SK-N-MC (cell line): ENCODE measurements at places on chromosomes 4 and X.
A peak's percentile ranks its signal among the peaks of the same experiment; 100 is the strongest.

DNA sequence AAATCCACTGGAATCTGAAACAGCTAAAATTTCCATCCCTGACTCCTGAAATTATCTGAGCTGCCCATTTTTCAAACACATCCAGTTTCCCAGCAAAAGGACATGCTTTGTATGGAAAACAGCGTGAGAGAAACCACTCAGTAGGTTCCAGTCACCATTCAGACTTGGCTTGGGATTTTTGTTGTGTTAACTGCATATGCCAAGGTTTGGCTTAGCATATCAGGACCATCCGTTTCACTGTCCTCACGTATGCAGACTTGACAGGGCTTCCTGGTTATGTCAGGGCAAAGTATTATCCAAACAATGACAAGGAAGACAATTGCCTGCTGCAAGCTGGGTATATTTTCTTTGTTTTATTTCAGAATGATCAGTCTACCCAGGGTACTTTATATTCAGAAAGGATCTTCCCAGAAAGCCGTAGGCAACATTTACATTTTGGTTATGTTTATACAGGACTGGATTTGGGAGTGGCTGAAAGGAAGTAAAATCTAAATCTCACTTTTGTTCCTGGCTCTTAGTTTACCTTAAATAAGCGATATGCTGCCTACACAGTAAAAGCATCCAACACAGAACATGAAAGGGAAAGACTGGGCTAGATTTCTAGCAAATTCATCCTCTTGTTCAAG, 41.3 kb upstream of the CCKAR start:
- no peak for DNase-seq

- DNase-seq = no peak
Measured at GRCh38 chrX:100606753-100607152, 22.0 kb downstream of the TNMD start.

- DNase-seq = no peak
Measured at GRCh38 chr4:88143504-88143903, 14.9 kb downstream of the ABCG2 start.

DNA sequence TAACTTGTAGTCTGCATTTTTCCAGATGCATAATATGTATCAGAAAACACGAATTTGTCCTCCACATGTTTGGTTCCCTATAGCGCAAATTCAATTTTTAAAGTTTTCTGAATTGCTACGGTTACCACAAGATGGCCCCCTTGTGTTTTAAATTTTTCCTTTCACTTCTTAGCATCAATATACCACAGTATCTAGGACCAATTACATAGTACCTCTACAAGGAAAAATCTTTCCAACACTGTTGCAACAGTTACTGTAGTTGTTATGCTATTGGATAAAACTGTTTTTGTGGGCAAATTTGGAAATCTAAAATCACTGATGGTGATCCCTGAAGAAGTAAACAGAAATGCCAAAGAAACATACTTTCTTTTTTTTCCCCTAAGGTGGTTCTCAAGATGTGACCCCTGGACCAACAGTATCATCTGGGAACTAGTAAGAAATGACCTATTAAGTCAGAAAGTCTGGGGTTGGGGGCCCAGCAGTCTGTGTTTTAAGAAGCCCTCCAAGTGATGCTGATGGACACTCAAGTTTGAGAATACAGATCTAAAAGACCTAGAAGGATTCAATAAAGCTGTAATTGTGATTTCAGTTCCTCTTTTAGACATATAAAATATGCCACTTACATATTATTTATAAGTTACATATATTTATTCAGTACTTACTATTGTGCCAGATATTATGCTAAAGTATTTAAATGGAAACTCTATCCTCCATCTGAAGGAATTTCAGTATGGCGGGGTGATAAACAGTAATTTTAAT, 3.1 kb downstream of the ZGRF1 start:
- peak; percentile 6 for DNase-seq

- no peak for DNase-seq
Measured at GRCh38 chr4:79272126-79272525, 53.7 kb downstream of the NAA11 start.

DNA sequence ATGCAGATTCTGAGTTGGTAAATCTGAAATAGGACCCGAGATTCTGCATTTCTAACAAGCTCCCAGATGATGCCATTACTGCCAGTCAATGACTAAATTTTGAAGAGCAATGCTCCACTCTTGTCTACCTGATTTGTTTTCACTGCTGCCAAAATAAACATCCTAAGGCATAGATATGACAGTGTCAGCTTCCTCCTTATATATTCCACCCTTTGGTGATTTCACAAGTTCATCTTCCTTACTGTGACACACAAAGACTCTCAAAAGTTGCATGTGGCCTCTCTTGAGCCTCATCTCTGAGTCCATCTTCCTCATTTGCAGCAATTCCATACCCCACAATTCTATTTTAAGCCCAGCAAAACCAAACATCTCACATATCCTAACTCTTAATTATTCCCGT, 110.9 kb downstream of the FBXW7 start:
- DNase-seq = no peak

DNA sequence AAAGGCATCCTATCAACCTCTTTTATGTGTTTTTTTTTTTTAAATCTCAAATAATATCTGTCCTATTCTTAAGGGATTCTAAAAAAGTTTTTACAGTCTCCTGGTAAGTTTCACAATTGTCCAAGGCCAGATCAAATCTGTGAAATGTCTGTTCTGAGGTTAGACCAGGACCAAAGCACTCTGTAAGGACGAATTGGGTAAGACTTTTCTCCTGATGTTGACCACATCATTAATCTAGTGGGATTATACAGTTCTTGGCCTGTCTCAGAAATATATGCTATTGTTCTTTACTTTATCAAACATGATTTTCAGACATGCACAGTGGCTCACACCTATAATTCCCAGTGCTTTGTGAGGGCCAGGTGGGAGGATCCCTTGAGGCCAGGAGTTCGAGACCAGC, 45.8 kb upstream of the TMEM131L start:
- DNase-seq = no peak

GRCh38 chr4:41215155-41215554, 813 bp upstream of the APBB2 start:
- no peak for DNase-seq

DNA sequence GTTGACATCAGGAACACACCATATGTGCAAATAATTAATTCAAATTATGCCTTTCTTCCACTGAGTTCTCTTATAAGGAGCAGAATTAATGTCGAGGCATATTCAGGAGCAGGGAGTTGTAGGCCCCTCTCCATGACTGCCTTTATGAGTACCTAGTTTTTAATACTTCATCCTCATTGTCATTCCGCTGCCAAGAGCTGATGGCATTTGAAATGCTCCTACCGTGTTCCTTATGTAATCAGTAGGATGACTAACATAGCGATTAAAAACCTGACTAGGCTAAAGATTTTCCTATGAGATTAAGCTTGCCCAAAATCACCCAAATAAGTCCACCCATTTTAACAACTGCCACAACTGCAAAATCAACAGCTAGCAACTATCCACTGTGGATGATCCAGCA, 220.6 kb downstream of the DHX15 start:
- no peak for DNase-seq

DNA sequence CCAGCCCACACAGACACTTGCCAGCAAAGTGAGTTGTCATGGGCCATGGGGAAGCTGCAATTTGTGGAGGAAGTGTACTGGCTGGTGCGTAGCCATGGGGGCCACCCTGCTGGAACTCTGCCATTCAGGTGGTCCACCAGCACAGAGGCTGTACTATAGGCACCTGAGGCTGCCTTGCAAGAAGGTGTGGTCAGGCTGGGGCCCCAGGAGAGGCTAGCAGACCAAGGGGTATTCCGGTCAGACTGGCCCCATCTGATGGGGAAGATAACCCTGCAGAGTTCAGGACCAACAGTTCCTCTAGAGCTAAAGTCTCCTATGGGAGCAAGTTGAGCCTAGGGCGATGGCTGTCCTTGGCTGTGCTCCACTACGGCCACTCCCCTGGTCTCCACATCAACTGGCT, 136.1 kb downstream of the DCAF12L2 start:
- no peak for DNase-seq

GRCh38 chr4:123298261-123298660, 98.3 kb upstream of the SPRY1 start:
- no peak for DNase-seq

GRCh38 chrX:132961511-132961910, 3.1 kb upstream of the HS6ST2 start:
- no peak for DNase-seq

GRCh38 chrX:39773150-39773549, 324.6 kb downstream of the BCOR start:
- no peak for DNase-seq

GRCh38 chrX:96689991-96690390, 5.3 kb downstream of the DIAPH2 start:
- no peak for DNase-seq

DNA sequence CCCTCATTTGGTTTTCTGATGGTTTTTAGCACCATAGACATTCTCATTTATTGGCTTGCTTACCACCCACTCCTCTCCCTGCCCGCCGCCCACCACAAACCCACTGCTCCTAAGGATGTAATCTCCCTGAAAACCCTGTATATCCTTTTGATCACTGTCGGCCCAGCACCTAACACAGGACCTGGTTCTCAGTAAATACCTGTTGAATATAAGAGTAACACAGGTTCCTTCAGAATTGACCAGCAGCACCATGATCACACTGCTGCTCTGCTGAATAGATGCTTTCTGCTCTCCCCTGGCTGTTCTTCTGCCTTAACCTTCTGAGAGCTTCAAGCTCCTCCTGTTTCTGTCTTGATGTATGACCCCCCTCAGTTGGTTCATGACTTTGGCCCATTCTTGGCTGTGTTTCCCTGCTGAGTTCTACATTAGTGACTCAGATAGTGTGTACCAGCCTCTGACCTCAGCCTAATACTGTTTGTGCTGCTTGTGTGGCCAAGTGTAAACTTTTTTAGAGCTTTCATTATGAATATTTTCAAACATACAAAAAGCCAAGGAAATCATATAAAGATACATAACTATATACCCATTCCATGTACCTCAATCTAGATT, 265.3 kb downstream of the FRMPD4 start:
- no peak for DNase-seq

- DNase-seq = no peak
Measured at GRCh38 chr4:107931775-107932321, 499 bp downstream of the CYP2U1 start.

- DNase-seq = no peak
Measured at GRCh38 chrX:104502460-104502859, 63.5 kb upstream of the IL1RAPL2 start.

DNA sequence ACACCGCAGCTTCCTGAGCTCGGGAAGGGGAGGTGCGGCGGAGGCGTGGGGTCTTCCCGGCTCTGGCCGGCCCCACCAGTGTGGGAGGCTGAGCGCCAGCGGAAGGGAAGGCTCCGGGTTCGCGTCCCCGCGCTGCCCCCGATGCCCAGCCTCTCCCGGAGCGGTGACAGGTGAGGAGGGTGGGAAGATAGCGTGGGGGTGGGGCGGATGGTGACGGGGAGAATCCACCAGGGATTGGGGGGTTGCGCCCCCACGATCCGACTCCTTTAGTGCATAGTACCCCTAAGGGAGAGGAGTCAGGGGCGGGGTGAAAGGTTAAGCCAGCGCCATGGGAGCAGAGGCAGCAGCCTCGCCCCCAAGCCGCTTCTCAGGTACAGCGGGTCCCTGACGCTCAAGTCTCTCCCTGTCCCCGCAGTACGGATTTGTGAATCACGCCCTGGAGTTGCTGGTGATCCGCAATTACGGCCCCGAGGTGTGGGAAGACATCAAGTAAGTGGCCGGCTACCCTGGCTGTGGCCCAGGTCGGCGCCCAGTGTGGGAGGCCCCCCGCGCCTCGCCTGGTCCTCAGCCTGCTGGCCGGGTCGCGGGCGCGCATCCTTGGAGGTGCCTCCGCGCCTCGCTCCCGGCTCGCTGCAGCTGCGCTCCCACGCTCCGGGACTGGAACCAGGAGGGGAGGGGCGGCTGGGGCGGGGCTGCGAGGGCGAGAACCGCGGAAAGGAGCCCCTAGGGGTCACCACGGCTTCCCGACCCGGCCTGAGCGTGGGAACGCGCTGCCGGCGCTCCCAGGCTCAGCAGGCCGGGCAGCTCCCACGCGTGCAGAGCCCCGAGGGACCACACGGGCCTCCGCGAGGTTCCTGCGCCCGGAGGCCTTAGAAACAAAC, 791 bp downstream of the GUCY1B1 start:
- DNase-seq = no peak

- DNase-seq = no peak
Measured at GRCh38 chrX:69226459-69227158, 61.4 kb upstream of the PJA1 start.

DNA sequence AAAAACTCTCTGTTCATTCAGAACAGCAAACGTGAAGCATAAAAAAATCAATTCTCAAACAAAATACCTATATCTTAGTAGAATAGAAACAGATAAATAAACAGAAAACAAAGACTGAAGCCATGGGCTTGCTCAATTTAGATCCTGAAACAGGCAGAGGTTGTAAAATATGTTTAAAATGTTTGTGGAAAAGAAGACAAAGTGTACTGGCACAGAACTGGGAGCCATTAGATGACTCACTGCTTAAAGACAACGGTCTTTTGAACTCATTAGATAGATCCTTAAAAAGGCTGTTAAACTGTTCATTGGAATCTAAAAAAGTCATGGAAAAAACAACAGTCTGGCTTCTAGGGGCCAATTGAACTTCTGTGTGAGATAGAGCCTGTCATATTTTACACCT, 247.0 kb upstream of the NDST4 start:
- DNase-seq = no peak

- no peak for DNase-seq
Measured at GRCh38 chrX:13747836-13748235, 13.3 kb downstream of the OFD1 start.

DNA sequence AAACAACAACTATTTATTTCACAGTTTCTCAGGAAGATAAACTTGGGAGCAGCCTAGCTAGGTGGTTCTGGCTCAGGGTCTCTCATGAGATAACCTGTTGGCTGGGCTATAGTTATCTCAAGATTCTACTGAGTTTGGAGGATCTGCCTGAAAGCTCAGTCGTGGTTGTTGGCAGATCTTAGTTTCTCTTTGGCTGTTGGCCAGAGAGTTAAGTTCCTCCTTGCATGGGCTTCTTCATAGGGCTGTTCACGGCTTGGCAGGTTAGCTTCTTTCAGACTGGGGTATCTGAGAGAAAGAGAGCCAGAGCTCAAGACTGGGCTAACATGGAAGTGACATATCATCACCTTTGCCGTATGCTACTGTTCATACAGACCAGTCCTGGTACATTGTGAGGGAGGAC, 28.7 kb downstream of the SEC24B start:
- no peak for DNase-seq

GRCh38 chr4:79467246-79467932, 59.4 kb upstream of the GK2 start:
- no peak for DNase-seq

- no peak for DNase-seq
Measured at GRCh38 chrX:18348047-18348446, 6.4 kb downstream of the SCML2 start.

GRCh38 chr4:26001816-26002215, 87.8 kb downstream of the SMIM20 start:
- DNase-seq = no peak
